ENCODE measurements at places on chromosomes 12 and 14.

- no peak for DNase-seq
Observed at GRCh38 chr14:92841930-92842329, 47.8 kb downstream of the GOLGA5 start.

DNA sequence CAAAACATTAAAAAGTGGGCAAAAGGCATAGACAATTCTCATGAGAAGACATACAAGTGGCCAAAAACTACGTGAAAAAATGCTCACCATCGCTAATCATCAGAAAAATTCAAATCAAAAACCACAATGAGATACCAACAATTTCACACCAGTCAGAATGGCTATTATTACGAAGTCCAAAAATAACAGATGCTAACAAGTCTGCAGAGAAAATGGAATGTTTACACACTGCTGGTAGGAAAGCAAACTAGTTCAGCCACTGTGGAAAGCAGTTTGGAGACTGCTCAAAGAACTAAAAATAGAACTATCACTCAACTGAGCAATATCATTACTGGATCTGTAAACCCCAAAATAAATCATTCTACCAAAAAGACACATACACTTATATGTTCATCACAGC is 76.2 kb downstream of the PRKD1 start:
- DNase-seq: no peak

GRCh38 chr12:48352157-48352760 is 1.5 kb upstream of the ZNF641 start:
- no peak for DNase-seq

GRCh38 chr14:68784226-68784910 is 8.5 kb downstream of the ZFP36L1 start:
- DNase-seq: no peak

GRCh38 chr12:107025671-107026070 is 38.7 kb upstream of the MTERF2 start:
- DNase-seq: no peak

DNA sequence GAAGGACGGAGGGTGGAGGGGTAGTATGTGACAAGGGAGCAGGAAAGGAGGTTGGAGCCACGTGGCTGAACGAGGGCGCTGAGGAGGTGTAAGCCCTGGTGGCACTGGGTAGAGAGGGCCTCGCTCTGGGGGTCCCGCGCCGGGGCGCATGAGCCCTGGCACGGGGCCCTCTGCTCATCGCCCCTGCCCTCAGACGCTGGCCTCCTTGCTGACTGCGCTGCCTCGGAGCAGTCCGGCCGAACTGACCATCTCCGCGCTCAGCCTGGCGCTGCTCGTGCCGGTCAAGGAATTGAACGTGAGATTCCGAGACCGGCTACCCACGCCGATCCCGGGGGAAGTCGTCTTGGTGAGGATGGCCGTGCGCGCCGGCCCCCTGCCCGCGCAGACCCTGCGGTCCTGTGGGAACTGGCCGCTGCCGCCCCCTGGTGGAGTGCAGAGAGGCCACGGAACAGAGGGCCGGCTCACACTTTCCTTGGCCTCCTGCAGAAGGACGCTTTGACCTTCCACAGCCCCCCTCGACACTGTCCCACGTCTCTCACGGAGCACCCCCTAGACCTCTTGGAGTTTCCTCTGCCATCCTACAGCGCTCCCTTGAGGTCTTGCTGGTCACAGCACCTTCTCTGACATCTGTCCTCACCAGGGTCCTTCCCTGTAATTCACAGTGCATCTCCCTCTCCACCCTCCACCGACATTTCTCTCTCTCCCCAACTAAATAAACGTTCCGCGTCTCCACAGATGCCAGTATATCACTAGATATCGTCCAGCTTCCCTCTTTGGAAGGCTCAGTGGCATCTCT is 10.5 kb downstream of the ARHGEF25 start:
- DNase-seq: peak; percentile 25

- DNase-seq: no peak
Observed at GRCh38 chr12:100895192-100895591, 100.6 kb downstream of the ANO4 start.

DNA sequence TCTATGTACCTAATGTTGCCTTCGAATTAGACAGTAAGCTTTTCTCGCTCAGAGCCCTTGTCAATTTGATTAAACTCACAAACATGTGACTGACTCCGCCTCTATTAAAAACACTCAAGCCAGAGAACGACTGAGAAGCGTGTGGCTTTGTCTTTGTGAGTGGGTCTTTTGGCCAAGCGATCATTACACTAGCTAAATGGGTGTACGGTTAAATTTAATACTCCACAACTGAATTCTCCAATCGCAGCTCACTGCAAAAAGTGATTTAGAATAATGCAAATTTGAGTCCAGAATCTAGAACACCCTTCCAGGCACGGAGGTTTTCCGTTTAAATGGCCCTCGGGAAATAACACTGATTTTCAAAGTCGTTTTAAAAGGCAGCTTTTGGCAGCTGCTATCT is 253.7 kb downstream of the EFCAB11 start:
- DNase-seq: peak; percentile 33

DNA sequence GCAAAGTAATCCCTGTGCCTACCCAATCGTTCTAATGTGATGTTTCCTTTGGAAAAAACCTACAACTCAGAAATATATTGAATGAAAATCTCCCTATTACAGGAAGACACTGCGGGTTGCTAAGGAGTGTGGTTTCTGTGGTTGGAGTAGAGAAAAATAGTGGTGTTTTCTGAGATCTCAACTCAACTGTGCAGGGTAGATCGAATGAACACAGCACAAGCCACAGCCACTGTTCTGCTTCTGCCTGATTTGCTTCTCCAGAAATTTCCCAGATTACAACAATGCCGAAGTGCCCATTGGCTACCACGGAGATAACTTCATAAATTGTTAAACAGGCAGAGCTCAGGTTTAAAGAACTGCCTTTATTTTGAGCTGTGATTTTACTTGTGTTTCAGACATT is 480.4 kb downstream of the DIO2 start:
- no peak for DNase-seq

- no peak for DNase-seq
Observed at GRCh38 chr12:93376436-93377251, 1.1 kb upstream of the NUDT4 start.

GRCh38 chr14:100398044-100398443 is 74.9 kb downstream of the SLC25A47 start:
- DNase-seq: no peak

DNA sequence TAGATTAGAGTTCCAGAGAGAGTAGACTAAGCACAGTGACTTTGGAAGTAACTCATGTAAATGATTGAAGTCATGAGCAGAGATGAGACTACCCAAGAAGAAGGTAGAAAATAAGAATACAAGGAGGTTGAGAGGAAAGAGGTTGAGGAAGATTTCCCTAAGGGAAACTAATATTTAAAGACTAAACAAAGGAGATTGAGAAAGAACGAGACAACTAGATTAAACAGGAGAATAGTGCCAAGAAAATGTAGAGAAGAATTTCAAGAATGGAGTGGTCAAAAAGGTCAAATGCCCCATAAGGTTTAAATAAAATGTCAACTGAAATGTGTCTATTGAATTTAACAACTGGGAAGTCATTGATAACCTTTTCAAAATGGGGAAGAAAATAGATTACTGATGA is 59.0 kb downstream of the RPS29 start:
- DNase-seq: no peak

GRCh38 chr14:55130196-55130550 is 1.1 kb downstream of the LGALS3 start:
- no peak for DNase-seq

DNA sequence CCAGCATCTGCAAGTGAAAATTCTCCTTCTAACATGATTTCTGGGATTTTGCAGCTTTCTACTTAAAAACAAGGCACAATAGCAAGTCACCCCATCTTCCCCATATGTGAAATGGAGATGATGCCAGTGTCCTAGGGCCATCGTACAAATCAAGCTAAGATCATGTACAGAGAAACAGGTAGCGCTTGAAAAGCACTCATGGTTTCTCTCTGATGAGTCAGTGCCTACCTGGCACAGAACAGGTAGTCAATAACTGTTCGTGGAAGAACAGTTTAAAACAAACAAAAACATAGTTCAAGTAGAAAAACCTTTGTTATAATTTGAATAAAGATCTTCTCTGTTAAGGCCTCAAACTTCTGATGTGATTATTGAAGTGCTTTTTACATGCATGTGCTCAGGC is 46.9 kb downstream of the RAD52 start:
- DNase-seq: no peak

- DNase-seq: no peak
Observed at GRCh38 chr12:53676656-53677015, 753 bp upstream of the ATP5MC2 start.

DNA sequence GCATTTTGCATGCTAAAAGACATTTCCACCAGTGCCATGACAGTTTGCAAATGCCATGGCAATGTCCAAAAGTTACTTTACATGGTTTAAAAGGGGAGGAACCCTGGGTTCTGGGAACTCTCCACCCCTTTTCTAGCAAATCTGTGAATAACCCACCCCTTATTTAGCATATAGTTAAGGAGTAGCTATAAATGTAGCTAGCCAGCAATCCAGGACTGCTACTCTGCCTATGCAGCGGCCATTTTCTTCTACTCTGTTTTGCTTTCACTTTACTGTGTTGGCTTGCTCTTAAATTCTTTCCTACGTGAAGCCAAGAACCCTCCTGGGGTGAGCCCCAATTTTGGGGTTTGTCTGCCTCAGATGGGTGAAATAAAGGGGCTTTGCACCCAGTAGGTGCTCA is 141.0 kb downstream of the PTPN11 start:
- DNase-seq: no peak

DNA sequence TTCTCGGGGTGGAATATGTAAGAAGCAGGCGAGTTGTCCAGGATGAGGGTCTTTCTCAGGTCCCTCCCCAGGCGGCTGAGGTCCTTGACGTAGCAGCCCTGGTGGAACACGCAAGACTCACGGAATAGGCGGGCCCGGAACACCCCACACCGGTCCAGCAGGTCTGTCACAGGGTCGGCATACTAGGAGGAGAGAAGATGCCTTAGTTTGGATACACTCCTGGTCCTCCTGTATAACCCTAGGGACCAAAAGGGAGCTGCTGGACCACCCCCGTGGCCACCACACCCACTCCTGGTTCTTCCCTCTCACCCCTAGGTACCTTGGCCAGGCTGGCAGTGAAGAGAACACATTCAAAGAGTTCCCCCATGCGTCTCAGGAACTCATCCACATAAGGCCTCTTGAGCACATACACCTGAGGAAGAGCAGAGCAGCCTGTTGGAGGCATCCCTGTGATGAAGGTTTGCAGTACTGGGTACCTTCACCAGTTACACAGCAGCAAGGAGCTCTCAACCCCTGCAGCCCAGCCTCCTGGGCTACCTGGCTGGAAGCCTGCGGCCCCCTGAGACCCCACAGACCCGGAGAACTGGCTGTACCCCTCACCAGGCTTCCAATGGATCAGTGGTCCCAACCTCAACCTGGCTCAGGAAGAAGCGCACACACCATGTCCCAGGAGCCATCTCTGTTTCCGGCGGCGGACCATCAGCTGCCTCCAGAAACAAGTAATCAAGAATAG is 5.5 kb upstream of the AVIL start:
- DNase-seq: no peak

- DNase-seq: no peak
Observed at GRCh38 chr12:124592481-124593160, 25.2 kb upstream of the NCOR2 start.

DNA sequence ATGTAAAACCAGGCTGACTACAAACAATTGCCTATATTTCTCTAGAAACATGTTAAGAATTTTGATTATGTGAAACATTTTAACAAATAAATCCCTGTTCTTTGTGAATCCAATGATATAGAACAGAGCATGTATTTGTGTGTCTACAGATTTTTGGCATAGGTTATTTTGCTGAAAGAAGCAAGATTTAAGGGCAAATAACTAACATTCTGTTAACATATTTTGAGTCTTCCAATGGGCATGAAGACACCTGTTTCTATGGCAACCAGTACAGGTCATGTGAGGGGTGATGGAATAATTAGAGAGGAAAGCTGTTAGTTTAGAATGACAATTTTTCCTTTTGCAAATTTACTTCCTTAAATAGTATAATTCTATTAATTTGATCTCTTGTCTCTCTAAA is 8.8 kb downstream of the ART4 start:
- DNase-seq: no peak

- no peak for DNase-seq
Observed at GRCh38 chr14:30507209-30507608, 51.7 kb upstream of the G2E3 start.

GRCh38 chr12:116975779-116976393 is 65.1 kb downstream of the FBXW8 start:
- DNase-seq: no peak

- DNase-seq: no peak
Observed at GRCh38 chr14:58731465-58732293, 93.9 kb downstream of the DACT1 start.

DNA sequence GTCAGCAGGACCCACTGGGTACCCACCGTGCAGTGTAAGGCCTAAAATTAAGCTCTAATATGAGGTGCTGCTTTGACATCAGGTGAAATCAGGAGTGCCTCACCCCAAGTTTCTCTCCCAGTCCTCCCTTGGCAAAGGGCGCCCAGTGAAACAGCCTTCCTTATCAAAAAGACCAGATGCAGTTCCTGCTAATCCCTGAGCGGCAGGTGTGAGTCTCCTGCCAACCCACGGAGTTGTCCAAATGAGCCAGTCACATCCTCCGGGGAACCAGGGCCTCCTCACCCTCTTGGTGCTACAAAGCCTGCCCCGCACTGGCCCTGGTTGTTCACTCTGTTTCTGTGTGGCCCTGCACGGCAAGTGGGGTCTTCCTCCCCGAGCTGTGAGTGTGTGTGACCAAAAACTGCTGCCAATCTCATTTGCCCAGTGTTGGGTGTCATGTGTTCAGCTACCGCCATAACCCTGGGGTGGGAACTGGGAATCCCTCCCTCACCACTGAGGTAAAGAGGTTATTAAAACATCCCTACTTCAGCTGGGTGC is 20.2 kb upstream of the P2RX4 start:
- no peak for DNase-seq

DNA sequence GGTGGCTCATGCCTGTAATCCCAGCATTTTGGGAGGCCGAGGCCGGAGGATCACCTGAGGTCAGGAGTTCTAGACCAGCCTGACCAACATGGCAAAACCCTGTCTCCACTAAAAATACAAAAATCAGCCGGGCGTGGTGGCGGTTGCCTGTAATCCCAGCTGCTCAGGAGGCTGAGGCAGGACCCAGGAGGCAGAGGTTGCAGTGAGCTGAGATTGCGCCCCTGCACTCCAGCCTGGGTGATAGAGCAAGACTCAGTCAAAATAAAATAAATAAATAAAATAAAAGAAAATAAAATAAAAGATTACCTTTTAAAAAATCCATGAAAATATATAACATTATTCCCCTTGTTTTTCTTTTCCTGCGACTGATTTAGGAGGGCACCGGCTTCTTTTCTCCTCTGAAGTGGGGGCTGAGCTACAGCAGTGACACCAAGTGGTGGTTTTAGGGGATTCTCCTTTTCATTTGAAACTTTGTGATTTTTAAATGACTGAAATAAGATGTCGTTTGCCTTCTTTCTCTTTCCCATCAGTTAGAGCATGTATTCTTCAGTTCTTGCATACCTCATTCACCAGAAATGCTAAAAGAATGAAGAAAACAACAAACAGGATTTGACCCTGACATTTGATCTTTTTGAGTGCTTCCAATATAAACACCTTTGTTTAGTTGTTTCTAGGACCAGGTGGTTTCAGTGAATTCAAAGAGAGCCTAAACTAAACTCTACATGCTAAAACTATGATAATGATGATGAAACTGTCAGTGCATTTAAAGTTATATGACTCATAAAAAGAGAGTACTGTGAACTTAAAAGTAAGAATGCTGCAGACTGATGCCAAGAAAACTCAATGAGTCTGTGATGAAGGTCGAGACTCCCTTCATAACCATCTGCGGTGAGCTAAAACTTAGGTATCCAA is 22.6 kb upstream of the PKP2 start:
- DNase-seq: peak; percentile 60
